ENCODE measurements at places on chromosomes 13 and 19.

- DNase-seq: no peak
These were observed 133.3 kb downstream of the TNFSF13B start for GRCh38 chr13:108402850-108403249.

DNA sequence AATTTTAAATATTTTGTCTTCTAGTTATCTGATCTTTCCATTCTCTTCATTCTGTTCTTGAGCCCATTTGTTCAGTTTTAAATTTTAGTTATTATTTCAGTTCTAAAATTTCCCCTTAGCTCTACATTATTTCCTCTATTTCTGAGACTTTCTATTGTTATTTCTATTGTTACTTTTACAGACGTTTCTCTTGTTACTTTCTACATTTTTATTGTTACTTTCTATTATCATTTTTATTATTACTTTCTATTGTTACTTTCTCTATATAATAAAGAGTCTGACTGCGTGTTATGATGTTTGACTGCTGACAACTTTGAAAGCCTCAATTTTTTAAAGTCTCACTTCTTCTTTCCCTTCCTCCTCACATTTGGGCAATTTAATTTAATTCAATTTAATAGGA, 915.7 kb upstream of the PCDH20 start:
- DNase-seq: no peak

GRCh38 chr13:28620011-28620830, 38.7 kb upstream of the POMP start:
- DNase-seq: no peak

GRCh38 chr13:60689571-60689970, 292.6 kb downstream of the TDRD3 start:
- no peak for DNase-seq

GRCh38 chr19:47260476-47260875, 4.2 kb downstream of the CCDC9 start:
- DNase-seq: no peak

GRCh38 chr19:39915101-39915847, 19.2 kb downstream of the FCGBP start:
- DNase-seq: no peak
